Glutamatergic neuron (in vitro differentiated cells): ENCODE measurements at places on chromosomes 5 and 9. TPM values are rescaled to one million over a fixed set of nuclear protein-coding genes. Genes with fewer than 3 reads are reported as not detected.

GRCh38 chr9:124776954-124777648, at the start of gene OLFML2A:
OLFML2A (plus strand) TSS chr9:124777133; CDS start chr9:124777271, 138 bp downstream.
- peak; percentile 50 for DNase-seq

- no peak for DNase-seq
Observed at GRCh38 chr5:174547814-174548213, 176.6 kb upstream of the MSX2 start.

DNA sequence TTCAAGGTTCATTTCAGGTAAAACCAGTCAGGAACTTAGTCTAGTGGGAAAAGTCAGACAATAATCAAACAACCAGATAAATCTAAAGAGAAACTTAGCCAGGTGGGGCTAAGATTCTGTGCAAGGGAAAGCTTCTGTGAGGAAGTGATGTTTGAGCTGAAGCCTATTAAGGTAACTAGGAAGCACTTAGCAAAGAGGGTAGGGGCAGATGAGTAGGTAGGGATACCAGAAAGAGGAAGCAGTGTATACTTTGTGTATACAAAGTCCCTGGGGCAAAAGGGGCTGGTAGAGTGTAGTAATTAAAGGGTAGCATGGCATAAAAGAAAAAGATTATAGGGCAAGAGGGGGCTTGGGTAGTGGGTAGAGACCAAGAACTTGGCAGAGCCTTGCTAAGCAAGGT, 3.6 kb upstream of the SPATA24 start:
- DNase-seq: no peak

Gene CNTNAP3
- total RNA-seq: 12.6 TPM

GRCh38 chr9:108191065-108191464, 664.7 kb downstream of the ACTL7B start:
- no peak for DNase-seq

DNA sequence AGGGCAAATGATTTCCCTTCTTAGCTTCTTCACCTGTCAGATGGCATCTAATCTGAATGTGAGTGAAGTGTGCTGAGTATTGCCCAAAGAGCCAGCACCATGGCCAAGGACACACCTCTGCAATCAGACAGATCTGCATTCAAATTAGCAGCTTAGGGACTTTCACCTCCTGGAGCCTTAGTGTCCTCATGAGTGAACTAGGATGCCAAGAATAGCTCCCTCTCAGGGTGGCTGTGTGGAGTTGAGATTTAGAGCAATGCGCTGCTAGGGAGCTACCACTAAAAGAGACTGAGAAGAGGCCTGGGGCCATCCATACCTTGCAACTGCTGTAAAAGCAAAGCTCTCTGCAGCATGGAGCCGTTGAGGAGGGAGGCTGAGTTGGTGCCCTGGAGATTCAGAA, 1.4 kb downstream of the CIZ1 start:
- no peak for DNase-seq

DNA sequence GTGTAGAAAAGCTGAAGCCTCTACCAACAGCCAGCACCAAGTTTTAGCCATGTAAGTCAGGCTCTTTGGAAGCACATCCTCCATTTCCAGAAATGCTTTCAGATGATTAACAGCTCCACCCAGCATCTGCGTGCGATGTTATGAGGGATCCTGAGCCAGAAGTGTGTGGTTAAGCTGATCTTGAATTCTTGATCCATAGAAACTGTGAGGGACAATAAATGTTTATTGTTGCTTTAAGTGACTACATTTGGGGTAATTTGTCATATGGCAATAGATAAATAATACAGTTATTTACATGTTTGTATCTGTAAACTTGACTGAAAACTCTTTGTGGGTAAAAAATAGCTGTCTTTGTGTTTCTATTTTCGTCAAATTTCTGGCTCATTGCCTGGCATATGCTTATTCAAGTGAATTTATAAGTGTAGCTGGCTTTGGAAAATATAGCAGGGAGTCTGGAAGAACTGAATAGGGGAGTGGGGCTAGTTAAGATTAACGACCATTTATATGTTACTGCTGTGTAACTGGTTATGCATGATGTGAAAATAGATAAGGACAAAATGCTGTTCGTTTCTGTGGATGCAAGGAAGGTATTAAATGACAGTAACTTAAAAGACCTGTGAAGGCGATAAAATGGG, 234.1 kb downstream of the LRRC70 start:
- no peak for DNase-seq

GRCh38 chr5:113036826-113037225, 60.2 kb downstream of the DCP2 start:
- DNase-seq: no peak

GRCh38 chr5:140785905-140786686, at the start of gene PCDHA1:
PCDHA1 (plus strand) TSS chr5:140786140.
- DNase-seq: no peak

- no peak for DNase-seq
Observed at GRCh38 chr9:124132671-124133147, 121.1 kb downstream of the LHX2 start.

Gene HAPLN1
- total RNA-seq: 2.9 TPM

DNA sequence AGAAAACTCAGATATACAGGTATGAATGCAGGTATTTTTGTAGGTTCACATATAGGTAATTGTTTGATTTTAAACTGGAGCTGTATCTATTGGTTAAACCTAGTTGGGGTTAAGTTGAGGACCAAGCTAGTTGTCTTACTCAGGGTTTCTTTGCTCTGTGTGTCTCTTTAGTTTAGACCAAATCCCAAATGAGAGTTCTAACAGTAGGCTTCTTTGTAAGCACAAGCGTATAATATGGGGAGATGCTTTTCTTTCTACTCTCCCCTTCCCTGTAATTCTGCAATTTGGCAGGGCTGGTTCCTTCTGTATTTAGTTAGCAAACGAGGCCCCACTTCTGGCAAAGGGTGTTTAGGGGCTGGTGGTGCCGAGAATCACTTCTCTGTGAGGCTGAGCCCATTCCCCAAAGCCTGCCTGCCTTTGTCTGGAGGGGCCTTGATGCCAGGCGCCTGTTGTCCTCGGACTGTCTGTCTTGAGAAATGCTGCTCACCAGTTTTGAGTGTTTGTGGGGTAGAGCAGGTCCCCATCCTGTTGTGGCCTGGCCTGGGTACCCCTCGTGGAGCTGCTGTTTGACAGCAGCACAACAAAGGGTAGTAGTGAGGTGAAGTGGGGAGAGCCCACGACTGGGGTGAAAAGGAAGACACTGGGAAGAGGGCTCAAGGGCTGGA, 259.3 kb downstream of the FANCC start:
- DNase-seq: no peak

- no peak for DNase-seq
Observed at GRCh38 chr9:122394265-122395125, 23.7 kb downstream of the PTGS1 start.

GRCh38 chr5:139193928-139194327, 4.2 kb downstream of the SIL1 start:
- no peak for DNase-seq

GRCh38 chr5:67047616-67048015, 149.0 kb downstream of the CD180 start:
- DNase-seq: no peak

DNA sequence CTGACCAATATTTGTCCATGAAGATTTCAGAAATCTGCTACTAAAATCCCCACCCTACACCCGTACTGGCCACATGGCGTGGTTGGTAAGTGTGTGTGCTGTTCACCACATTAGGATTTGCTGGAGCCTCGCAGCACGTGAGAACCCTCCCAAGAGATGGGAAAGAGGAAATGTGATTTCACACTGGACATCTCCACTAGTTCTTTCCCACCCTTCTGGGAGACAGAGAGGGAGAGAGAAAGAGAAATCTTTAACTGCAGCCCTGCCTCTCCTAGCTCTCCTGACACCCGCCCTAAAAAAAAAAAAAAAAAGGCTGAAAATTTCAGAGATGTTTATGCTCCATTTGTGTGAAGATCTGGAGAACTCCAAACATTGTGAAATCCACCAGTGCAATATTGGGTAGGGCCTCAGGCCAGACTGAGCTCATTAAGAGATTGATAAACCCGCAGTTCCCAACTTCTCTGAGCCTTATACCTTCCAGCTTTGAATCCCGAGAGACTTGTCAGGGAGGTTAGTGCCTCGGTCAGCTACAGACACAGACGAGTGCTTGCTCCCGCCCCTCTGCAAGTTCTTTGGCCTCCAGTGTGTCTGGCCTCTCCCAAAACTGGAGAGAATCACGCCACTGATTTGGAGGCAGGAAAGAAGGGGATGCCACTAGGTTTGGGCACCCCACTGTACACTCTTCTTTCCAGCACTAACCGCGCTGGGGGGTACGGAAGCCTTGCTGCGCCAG, 1.9 kb downstream of the SPRY4 start:
- no peak for DNase-seq

Gene DMXL1
- total RNA-seq: 24.2 TPM

GRCh38 chr9:6356904-6357303, 28.7 kb downstream of the TPD52L3 start:
- DNase-seq: no peak

Gene ASPN
- not detected for total RNA-seq

- DNase-seq: no peak
Observed at GRCh38 chr9:6692881-6693361, 47.4 kb upstream of the GLDC start.

DNA sequence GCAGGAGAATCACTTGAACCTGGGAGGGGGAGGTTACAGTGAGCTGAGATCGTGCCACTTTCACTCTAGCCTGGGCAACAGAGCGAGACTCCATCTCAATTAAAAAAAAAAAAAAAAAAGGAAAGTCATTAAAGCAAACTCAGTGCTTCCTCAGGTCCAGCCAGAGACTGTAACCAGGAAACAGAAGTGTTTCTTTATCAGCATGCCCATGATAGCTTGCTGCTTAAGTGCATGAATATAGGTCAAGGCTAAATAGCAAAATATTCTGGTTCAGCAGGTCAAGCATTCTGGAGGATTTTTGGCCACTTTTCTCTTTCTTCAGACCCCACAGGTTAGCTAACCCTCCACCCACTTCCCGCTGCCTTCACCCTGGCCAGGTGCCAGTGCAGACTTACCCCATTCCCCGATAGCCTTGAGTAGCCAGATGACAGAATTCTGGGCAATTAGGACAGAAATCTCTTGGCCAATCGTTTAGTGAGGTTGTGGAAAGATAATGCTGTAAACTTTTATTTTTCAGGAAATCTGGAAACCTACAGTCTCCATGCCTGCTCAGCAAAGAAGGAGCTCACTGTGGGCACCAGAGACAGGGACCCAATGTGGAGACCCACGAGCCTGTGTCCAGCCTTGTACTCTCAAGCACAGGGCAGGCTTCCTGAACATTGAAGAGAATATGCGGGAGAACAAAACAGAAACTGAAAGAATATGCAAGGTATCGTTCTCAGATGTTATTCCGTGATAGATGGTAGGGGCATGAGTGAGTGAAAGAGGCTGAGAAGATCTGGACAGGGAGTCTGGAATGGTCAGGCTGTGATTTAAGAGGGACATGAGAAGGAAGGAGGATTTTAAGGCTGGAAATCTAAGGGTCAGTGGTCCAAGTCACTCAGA, 4.2 kb upstream of the UGT3A2 start:
- DNase-seq: no peak

DNA sequence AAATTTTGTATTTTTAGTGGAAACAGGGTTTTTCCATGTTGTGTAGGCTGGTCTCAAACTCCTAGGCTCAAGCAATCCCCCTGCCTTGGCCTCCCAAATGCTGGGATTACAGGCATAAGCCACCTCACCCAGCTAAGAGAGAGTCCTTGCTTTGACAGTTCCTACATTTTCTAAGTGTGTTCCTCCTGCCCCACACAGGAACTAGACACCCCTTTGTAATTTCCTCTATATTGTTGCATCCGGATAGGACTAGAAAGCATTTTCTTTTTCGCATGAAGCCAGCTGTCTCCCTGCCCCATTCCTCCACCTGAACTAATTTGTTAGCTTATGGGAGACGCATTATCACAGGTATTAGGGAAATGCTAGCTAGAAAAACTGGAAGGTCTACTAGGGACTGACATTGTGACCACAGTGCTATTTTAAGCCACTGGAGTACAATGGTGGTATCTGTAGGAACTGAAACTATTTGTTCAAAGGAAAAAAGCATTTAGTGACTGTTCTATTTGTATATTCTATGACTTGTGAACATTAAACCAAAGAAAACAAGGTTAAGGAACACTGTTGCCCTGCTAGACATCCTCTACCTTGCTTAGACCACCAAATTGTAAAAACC, 214.1 kb downstream of the SMARCA2 start:
- no peak for DNase-seq

Gene PAEP
- total RNA-seq: not detected

Gene TLX3
- 161 TPM for total RNA-seq

DNA sequence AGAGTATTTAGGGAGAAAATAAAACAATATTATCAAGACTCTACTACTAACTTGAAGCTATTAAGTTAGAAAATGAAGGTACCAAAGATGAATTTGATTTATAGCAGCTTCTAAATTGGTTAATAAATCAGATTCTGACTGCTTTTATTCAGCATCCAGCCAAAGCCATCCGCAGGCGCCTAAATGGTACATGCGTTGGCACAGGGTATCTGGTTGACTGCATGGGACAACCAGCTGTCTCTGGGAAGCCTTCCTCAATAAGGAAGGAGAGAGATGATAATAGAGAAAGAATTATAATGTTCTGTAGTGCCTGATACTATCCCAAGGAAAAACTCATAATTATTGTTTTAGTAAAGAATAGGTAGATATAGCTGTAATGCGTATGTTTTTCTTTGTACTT, 9.1 kb upstream of the TRPM3 start:
- DNase-seq: no peak

Gene ARID3C
- total RNA-seq: not detected

DNA sequence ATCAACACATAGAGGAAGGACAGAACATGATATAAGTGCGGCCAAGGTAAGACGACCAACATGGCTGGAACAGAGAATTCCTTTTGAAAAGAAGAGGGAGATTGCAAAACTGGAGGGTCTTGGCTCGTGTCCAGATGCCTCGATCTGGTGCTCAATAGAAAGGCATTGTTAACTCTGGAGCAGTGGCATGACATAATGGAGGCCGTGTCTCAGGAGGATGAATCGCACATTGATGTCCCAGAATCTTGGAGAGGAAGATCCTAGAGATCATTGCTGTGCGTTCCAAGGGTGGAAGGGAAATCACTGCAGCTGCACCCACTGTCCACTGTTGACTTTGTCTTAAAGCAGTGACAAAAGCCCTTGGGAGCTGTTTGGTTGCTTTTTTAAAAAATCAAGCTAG, 30.9 kb downstream of the GRAMD2B start:
- DNase-seq: no peak

DNA sequence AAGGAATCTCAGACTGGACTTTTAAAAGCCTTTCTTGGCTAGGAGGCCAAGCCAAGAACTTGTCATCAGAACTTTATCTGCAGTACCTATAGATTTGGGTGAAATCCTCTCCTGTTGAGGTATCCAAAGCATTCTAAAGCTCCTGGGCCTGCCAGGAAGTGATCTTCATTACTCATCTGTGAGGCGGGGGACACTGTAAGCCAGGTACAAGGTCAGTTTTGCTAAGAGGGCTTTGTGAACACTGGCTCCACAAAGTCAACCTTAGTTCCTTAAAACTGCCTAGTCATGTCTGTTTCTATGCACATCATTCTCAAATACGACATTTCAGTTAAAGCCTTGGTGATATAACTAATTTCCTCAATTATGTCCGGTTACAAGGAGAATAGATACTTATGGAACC, 236.7 kb downstream of the PIK3R1 start:
- no peak for DNase-seq

GRCh38 chr5:17436761-17437221, 61.2 kb upstream of the TAF11L2 start:
- DNase-seq: no peak

- DNase-seq: no peak
Observed at GRCh38 chr5:78698191-78698791, 49.7 kb upstream of the LHFPL2 start.

GRCh38 chr9:20582150-20582549, 40.1 kb downstream of the MLLT3 start:
- no peak for DNase-seq

- no peak for DNase-seq
Observed at GRCh38 chr5:112787896-112788295, 50.2 kb downstream of the APC start.

Gene LCN9
- total RNA-seq: not detected
